ENCODE measurements at places on chromosomes 1 and 21. TPM values are rescaled to one million over a fixed set of nuclear protein-coding genes. Genes with fewer than 3 reads are reported as not detected.

GRCh38 chr1:182611787-182612186 is 7.6 kb upstream of the RGS16 start:
- H3K27ac ChIP-seq = no peak overlapping the region
- peaks cover 34% of the 10 kb centered on the region for H3K27me3 ChIP-seq
- H3K4me1 ChIP-seq = peaks cover 18% of the 10 kb centered on the region
- DNase-seq = no peak
- no peak overlapping the region for H3K4me3 ChIP-seq
- H3K36me3 ChIP-seq = no peaks in the 10 kb centered on the region

GRCh38 chr1:235945775-235946570 is 79.3 kb upstream of the LYST start:
- no peaks in the 10 kb centered on the region for H3K27me3 ChIP-seq
- H3K4me1 ChIP-seq = peaks cover 6% of the 10 kb centered on the region
- H3K4me3 ChIP-seq = no peak overlapping the region
- no peak overlapping the region for H3K27ac ChIP-seq
- DNase-seq = no peak

- H3K27ac ChIP-seq = no peak overlapping the region
- H3K36me3 ChIP-seq = no peaks in the 10 kb centered on the region
- H3K27me3 ChIP-seq = no peaks in the 10 kb centered on the region
- no peaks in the 10 kb centered on the region for H3K4me1 ChIP-seq
These were observed 412.8 kb downstream of the AJAP1 start for GRCh38 chr1:5067246-5067645.

GRCh38 chr1:165726841-165727240 is 28.5 kb upstream of the ALDH9A1 start:
- no peak overlapping the region for H3K27ac ChIP-seq
- H3K4me3 ChIP-seq = no peak overlapping the region
- H3K27me3 ChIP-seq = no peaks in the 10 kb centered on the region

DNA sequence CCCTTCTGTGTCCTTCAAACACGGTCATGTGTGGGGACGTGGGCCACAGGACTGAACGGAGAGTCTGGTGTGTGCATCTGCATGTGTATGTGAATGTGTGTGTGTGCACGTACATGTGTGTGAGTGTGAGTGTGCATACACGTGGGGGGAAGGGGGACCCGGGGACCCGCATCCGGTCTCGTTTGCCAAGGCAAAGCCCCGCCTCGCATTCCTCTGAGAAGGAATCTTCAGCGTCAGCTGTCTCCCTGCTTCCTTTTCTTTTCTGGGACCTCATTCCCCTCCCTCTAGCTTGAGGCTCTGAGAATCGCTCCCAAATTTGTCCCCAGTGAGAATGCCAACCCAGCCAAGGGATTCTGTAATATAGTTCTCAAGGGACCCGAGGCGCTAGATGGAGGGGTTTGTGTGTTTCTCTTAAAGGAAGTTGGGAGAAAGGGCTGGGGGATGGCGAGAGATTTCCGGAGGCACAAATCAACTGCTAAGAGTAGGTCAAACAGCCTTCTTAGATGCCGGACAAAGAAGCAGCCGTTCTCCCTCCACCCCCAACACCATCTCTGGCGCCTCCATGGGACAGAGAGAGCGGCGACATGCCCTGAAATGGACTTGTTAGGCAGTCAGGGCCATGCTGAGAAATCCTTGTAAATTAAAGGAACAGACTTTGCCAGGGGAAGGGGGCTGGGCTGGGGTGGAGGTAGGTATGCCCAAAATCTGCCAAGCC is 6.6 kb downstream of the IFFO2 start:
- no peaks in the 10 kb centered on the region for H3K36me3 ChIP-seq
- peak overlapping the region; percentile 88 for H3K27ac ChIP-seq
- DNase-seq = no peak
- H3K4me1 ChIP-seq = peaks cover 85% of the 10 kb centered on the region
- H3K27me3 ChIP-seq = no peaks in the 10 kb centered on the region
- H3K4me3 ChIP-seq = peak overlapping the region; percentile 25

GRCh38 chr1:85148524-85149250 is 52.1 kb downstream of the SYDE2 start:
- H3K4me3 ChIP-seq = no peak overlapping the region
- DNase-seq = no peak
- no peak overlapping the region for H3K27ac ChIP-seq
- H3K4me1 ChIP-seq = peaks cover 9% of the 10 kb centered on the region

DNA sequence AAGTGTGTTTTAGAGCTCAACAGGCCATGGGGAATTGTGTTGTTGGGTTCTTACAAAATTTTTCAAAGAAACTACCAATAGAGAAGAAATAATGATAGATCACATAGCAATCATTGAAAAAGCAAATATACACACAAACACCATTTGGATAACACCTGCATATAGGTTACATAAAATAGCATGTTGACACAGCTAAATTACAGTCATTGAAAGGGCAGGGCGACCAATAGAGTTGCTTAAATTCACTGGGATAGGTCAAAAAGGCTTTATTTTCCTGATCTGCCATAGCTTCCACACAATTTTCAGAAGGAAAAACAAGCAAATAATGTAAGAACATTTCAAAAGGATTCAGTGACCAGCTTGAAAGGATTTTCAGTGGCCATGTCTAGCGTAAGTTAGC is 57.9 kb upstream of the FGGY start:
- no peak for DNase-seq
- no peak overlapping the region for H3K4me3 ChIP-seq
- H3K27me3 ChIP-seq = no peaks in the 10 kb centered on the region
- no peak overlapping the region for H3K27ac ChIP-seq
- H3K4me1 ChIP-seq = no peaks in the 10 kb centered on the region

GRCh38 chr1:1678581-1679380 is 13.8 kb downstream of the SLC35E2B start:
- H3K4me3 ChIP-seq = no peak overlapping the region
- DNase-seq = peak; percentile 90
- H3K27me3 ChIP-seq = no peaks in the 10 kb centered on the region
- no peaks in the 10 kb centered on the region for H3K36me3 ChIP-seq

DNA sequence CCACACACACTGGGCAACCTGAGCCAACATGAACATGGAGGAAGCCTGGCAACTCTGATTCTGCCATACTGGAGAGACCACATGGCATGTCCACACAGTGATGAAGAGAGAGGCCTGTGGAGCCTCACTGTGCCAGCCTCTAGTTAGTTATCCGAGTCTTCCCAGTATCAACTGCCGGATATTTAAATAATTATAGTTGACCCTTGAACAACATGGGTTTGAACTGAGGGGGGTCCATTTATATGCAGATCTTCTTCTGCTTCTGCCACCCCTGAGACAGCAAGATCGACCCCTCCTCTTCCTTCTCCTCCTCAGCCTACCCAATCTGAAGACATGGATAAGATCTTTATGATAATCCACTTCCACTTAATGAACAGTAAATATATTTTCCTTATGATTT is 27.8 kb downstream of the DDAH1 start:
- no peaks in the 10 kb centered on the region for H3K36me3 ChIP-seq
- no peak for DNase-seq
- no peak overlapping the region for H3K27ac ChIP-seq
- H3K27me3 ChIP-seq = no peaks in the 10 kb centered on the region
- H3K4me1 ChIP-seq = peaks cover 12% of the 10 kb centered on the region

Gene DUSP23
- total RNA-seq = 61.9 TPM

DNA sequence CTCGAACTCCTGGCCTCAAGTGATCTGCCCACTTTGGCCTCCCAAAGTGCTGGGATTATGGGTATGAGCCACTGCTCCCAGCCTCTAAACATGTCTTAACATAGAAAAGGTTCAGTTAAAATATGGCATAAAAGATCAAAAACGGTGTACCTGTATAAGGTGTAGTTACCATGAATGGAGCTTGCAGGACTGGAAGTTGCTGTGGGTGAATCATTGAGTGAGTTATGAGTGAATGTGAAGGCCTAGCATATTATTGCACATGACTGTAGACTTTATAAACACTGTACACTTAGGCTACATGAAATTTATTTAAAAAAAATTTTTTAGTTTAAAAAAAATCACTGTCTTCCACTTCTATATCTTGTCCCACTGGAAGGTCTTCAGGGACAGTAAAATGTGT is 15.7 kb downstream of the ABCD3 start:
- H3K4me1 ChIP-seq = peaks cover 40% of the 10 kb centered on the region
- no peaks in the 10 kb centered on the region for H3K36me3 ChIP-seq
- DNase-seq = no peak

DNA sequence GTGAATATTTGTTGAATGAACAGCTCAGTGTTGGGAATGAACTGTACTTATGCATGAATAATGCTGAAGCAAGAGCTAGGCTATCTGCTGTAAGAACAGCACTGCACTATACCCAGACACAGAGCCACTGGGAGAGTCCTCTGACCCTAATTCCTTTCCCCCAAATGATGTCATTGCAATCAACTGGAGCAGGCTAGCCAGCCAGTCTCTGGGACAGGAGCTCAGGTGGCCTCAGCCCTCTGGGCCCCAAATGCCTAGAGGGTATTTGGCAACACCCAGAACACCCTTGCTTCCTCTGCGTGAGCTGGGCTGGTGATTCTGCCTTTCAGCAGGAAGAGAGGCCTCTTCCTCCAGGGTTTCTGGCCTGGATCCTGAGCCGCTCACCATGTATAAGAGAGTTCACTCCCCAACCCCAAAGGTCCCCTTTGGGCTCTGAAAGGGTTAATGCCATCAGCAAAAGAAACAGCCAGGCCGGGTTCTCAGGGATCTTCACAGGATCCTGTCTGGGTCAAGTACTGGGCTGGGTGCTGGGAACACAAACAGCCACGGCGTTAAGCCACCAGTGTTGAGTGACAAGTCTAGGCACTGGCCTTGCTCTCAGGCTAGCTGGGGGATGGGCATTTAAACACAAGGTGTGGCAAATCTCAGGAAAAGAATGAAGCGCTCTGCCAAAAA is 3.7 kb upstream of the PADI4 start:
- H3K27ac ChIP-seq = no peak overlapping the region
- DNase-seq = no peak
- no peak overlapping the region for H3K4me3 ChIP-seq

Gene NEK7
- 40.4 TPM for total RNA-seq

GRCh38 chr1:59707178-59707791 is 107.5 kb upstream of the HOOK1 start:
- H3K36me3 ChIP-seq = no peaks in the 10 kb centered on the region
- peak; percentile 24 for DNase-seq
- H3K27ac ChIP-seq = peak overlapping the region; percentile 66
- no peaks in the 10 kb centered on the region for H3K27me3 ChIP-seq
- H3K4me3 ChIP-seq = no peak overlapping the region

DNA sequence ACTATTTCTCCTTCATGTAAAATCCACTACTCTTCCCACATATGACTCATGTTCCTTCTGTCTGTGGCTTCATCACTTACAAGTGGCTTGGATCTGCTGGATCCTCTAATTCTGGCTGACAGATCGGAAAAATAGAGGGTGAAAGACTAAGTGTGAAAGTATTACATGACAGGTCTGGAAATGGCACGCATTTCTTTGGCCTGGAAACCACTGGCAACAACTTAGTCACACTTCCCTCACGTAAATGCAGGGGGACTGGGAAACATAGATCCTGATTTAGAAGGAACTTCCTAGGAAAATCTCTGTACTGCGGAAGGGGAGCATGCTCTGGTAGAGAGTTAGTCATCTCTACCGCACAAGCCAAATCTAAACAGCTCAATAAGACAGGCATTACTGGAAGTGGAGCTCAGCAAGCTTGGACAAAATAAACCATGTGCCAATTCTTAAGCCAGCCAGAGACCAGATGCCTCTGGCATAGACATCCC is 305.4 kb upstream of the PTBP2 start:
- no peaks in the 10 kb centered on the region for H3K27me3 ChIP-seq
- H3K27ac ChIP-seq = peak overlapping the region; percentile 60
- H3K4me1 ChIP-seq = no peaks in the 10 kb centered on the region
- H3K4me3 ChIP-seq = no peak overlapping the region
- H3K36me3 ChIP-seq = no peaks in the 10 kb centered on the region
- peak; percentile 9 for DNase-seq

Gene JAM2
- total RNA-seq = 5.1 TPM

Gene GJB3
- total RNA-seq = not detected

Gene PBX1
- total RNA-seq = 77.2 TPM

DNA sequence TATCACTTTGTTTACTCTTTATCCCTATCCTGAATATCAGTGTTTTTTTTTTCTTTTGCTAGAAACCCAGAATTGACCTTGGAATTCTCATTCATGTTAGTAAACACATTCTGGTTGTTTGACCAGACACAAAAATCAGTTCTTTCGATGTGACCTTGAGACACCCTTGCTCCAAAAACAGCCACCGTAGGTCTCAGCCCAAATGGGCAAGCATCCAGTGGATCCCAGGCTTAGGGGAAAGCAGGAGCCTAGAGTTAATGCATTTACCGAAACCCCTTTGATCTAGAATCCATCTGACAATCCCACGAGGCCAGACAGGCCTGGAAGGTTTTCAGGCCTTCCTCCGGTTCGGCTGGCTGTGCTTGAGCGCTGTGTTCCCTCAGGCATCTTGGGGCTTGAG is 47.6 kb downstream of the IRF2BP2 start:
- H3K36me3 ChIP-seq = no peaks in the 10 kb centered on the region
- H3K27ac ChIP-seq = no peak overlapping the region
- H3K27me3 ChIP-seq = no peaks in the 10 kb centered on the region
- no peak for DNase-seq
- H3K4me3 ChIP-seq = no peak overlapping the region

Gene MFSD2A
- 79.3 TPM for total RNA-seq

- H3K4me1 ChIP-seq = peaks cover 8% of the 10 kb centered on the region
- peak overlapping the region; percentile 88 for H3K4me3 ChIP-seq
- H3K27me3 ChIP-seq = no peaks in the 10 kb centered on the region
These were observed 1.0 kb downstream of the TRMT1L start for GRCh38 chr1:185155600-185156287.

DNA sequence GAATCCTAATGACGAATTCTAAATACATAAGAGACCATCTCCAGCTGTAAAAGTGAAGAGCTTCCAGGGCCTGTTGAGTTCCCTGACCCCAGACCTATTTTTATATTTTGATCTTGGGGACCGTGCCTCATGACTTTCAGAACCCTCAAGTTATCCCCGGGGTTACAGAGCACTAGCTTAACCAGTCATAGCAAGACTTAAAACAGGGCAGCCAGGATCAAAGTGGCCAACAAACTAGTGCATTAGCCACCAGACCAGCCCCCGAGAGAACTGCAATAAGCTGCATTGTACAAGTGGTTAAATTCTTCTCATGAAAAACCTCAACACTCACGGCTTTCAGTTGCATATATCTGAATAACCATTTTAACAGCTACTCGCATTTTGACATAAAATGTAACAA is 183.0 kb downstream of the BARHL2 start:
- no peaks in the 10 kb centered on the region for H3K36me3 ChIP-seq
- H3K4me1 ChIP-seq = no peaks in the 10 kb centered on the region
- no peak overlapping the region for H3K4me3 ChIP-seq

- no peak for DNase-seq
- no peak overlapping the region for H3K27ac ChIP-seq
- H3K4me1 ChIP-seq = no peaks in the 10 kb centered on the region
- H3K4me3 ChIP-seq = no peak overlapping the region
These were observed 202.0 kb downstream of the MATN1 start for GRCh38 chr1:30521261-30521865.

GRCh38 chr1:175353066-175353465 is 160.5 kb upstream of the KIAA0040 start:
- no peak overlapping the region for H3K4me3 ChIP-seq
- H3K27ac ChIP-seq = no peak overlapping the region
- H3K27me3 ChIP-seq = no peaks in the 10 kb centered on the region
- H3K4me1 ChIP-seq = no peaks in the 10 kb centered on the region
- DNase-seq = no peak
- no peaks in the 10 kb centered on the region for H3K36me3 ChIP-seq

Gene NCMAP
- total RNA-seq = 1.4 TPM

GRCh38 chr1:168918860-168919741 is 187.4 kb upstream of the ATP1B1 start:
- no peak overlapping the region for H3K4me3 ChIP-seq
- H3K27me3 ChIP-seq = no peaks in the 10 kb centered on the region
- DNase-seq = no peak
- no peaks in the 10 kb centered on the region for H3K4me1 ChIP-seq

Measured in transverse colon (tissue), 4 donors.